ENCODE measurements at places on chromosomes 16 and 17.
A peak's percentile ranks its signal among the peaks of the same experiment; 100 is the strongest.

GRCh38 chr16:49468611-49469310 is 95.2 kb downstream of the C16orf78 start:
- DNase-seq: no peak

GRCh38 chr16:55301385-55302008 is 22.5 kb upstream of the IRX6 start:
- no peak for DNase-seq

DNA sequence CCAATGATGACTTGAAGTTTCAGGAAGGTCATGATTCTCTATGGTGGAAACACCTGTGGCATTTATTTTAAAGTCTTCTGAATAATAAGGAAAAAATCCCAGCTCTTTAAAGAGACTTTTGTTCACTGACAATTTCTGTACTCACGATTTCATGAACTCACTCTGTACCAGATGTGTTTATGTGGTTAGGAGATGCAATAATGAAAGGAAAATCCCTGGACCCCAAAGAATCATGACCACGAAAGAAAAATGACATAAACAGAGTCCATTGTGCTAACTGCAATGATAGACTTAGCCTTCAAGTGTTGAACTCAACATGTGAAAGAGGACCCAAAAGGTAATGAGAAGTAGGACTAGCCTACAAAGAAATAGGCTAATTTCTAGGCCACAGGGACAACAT is 947.5 kb downstream of the CDH11 start:
- no peak for DNase-seq

GRCh38 chr16:47463771-47464624 is 2.9 kb downstream of the PHKB start:
- DNase-seq: no peak

DNA sequence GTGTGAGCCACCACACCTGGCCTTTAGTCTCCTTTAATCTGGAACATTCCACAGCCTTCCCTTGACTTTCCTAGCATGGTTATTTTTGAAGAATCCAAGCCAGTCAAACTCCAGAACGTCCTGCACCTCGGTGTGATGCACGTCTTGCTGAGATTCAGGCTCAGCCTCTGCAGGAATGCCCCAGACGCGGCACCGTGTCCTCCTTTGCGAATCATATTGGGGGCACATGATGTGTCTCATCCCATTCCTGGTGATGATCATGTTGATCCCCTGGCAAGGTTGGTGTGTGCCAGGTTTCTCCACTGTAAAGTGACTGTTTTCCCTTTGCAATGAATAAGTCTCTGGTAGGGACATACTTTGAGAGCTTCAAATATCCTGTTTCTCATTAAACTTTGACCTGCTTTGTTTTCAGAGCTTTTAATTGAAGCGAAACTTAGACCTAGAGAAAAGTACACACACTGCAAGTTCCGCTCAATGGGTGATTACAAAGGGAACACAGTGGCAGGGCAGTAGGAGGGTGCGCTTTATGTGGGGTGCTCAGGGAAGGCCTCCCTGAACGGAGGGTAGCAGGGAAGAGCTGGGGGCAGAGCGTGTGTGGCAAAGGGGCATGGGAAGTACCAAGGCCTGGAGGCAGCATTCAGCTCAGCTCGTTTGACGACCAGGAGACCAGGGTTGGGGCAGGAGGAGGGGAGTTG is 9.6 kb upstream of the ATP2C2 start:
- no peak for DNase-seq

GRCh38 chr17:76998839-76999238 is 130.6 kb downstream of the MGAT5B start:
- DNase-seq: no peak

- DNase-seq: no peak
These were observed at the start of gene SNX20 for GRCh38 chr16:50681021-50681885. Gene SNX20, minus strand, starts transcription at chr16:50681312. Its CDS starts 3,786 bp downstream, at chr16:50677526.

- DNase-seq: no peak
These were observed 1.0 kb downstream of the IRX3 start for GRCh38 chr16:54285414-54286089.

DNA sequence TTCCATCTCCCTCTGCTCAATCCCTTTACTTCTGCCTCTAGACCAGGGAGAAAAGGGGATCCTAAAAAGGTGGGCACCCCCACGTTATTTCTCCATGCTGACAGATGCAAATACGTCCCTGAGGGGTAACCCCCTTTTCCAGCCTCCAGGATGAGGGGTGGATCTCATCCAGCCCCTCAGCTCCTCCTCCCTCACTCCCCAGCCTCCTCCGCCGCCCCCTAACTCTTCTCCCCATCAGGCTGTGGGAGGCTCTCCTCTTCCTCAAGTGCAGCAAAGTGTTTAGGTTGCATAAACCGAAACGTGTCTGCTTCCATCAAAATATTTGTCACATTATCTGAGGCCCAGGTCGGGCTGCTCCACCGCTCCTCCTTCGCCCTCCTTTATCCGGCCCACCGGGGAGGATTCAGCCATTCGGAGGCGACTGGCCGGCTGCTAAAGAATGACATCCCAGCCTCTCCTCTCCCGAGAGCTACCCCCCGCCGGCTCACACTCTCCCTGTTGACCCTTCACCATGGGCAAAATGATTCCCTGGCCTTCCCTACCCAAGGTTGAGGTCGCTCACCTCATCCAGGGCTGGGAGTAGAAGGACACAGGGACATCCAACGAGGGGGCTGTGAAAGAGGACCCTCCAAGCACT is 1.2 kb upstream of the C1QL1 start:
- no peak for DNase-seq

DNA sequence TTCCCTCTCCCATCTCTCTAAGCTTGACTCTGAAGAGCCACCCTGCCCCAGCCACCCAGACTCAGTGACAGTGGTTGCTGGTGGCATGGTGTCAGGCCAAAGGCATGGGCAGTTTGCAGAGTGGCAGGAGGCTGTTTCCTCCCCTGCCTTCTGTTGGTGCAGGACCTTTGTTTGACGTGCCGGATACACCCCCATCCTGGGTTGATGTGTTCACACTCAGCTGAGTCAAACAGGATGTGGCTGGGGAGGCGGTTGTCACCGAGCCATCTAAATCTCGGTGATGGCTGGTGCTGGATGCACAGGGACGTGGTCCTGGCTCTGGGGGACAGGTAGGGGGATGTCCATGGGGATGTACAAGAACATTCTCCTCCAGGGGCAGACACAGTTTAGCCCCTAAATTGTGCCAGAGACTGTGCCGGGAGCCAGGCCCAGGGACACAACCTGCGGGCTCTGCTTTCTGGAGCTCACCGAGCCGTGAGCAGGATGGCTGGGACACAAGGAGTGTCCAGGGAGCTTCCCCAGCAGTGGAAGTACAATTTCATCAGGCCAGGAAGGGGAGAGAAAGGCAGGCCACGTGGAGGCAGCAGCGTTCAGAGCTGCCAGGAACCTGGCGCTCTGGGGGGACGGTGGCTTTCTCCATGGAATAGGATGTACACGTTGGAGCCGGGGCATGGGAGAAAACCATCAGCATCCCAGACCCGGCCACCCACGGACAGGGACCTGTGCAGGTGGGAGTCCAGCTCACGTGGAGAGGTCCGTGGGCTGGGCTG is 264.2 kb downstream of the SEC14L1 start:
- no peak for DNase-seq

DNA sequence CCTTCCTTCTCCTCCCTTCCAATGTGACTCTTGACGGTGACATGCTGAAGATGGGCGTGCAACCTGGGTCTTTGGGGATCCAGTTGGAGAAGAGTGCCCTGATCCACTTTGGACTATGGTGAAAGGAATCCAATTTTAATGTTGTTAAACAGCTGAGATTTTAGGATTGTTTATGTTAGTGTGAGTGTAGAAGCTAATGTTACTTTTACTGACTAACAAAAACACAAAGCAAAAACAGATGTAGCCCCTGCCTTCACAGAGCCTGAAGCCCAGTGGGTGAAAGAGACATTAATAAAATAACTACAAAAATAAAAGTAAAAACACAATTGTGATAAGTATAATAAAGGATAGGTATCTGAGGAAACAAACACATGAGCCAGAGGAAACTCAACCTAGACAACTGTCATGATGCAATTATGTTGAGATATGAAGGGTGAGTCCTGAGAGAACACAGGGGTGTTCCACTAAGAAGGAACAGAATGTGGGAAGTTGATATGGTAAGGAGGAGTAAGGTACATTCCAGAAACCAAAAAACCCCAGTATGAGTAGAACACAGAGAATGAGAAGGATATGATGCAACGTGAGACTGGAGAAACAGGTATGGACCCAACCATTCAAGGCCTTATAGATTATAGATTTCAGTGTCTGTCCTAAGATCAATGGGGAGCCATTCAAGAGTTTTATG is 115.1 kb upstream of the PMFBP1 start:
- no peak for DNase-seq

DNA sequence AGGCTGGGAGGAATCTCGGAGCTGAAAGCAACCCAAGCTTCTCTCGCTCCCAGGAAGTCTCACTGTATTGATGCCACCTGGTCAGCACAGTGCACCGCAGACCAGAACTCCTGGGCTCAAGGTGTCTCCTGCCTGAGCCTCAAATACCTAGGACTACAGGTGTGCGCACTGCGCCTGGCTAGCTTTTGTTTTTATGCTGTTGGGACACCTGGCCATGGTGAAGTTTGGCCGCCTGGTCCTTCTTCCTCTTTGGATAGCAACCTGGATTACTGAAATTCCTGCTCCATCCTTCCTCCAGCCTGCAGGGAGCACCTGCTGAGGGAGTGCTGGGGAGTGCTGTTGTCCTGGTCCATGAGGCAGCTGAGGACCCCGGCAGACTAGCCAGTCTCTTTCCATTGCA is 56.6 kb downstream of the COTL1 start:
- DNase-seq: no peak

GRCh38 chr16:8109510-8110369 is 480.6 kb downstream of the TMEM114 start:
- DNase-seq: peak; percentile 64

DNA sequence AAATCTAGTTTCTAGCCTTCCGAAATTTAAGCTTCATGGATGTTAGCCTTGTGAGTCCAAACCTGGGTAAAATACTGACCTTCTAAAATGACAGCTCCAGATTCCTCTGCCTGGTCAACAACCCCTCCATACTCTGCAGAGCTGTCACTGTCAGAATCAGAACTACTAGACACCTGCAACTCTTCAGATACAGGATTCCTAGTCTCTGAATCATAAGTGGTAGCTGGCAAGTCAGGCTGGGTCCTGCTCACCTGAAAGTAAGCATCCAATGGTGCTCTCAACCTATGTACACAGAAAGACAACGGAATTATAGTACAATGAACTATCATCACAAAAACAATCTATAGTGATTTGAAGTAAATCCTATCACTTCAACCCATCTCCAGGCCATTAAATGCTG is 14.8 kb downstream of the RFWD3 start:
- no peak for DNase-seq

DNA sequence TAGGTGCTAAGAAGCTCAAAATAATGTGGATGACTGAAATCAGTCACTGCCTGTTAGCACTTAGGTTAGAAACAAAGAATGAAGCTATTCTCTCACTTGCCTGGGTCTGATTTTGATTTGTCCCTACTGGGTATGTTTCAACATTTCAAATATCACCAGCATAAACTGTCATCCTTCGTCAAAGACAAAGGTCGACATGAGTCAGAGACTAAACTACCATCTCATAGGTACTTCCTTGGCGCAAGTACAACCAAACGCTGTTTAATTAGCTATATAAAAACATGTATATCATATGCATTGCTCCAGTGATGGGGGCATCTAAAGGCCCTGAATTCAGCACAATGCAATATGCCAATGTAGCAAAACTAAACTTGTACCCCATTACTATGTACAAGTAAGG is 4.0 kb downstream of the AKTIP start:
- DNase-seq: no peak

DNA sequence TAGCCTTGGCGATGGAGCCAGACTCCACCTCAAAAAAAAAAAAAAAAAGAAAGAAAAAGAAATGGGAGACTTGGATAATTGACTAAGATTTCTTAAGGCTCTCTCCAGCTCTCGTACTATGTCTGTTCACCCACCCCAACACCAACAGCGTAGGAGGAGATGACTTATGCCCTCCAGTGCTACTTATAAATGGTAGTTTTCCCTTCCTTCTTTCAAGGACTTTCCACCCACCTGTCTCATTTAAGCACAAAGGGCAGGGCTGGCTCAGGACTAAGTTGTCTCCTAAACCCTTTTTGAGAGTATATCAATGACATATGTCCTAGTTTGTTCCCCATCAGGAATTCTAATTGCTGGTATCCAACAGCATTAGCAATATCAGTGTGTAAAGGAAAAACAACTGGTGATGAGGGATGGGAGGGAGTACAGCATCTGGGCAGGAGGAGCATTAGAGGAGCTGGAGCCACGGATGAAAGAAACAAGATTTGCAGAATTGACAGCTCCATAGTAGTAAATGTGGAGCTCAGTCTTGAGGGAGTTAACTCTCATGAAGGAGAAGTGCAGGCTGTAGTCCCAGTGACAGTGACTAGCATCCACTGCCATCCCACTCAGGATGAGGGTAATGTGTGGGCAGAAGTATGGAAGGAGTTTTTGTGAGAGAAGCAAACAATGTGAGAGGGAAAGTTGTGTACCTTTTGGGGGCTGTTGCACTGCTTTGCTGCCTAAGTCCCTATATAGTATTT is 17.2 kb downstream of the UBE2Z start:
- DNase-seq: no peak

DNA sequence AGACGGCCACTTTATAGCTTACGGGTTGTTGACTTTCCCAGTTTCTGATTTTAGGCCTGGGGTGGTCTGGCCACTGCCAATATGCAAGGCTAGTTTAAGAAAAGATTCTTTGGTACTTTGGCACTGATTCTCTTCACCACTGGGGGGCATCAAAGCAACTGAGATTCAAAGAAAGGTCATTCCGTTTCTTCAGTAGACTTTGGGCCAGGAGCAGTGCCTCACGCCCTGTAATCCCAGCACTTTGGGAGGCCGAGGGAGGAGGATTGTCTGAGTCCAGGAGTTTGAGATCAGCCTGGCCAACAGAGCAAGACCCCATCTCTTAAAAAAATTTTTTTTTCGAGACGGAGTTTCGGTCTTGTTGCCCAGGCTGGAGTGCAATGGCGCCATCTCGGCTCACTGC is 53.0 kb downstream of the RPA1 start:
- DNase-seq: peak; percentile 44

DNA sequence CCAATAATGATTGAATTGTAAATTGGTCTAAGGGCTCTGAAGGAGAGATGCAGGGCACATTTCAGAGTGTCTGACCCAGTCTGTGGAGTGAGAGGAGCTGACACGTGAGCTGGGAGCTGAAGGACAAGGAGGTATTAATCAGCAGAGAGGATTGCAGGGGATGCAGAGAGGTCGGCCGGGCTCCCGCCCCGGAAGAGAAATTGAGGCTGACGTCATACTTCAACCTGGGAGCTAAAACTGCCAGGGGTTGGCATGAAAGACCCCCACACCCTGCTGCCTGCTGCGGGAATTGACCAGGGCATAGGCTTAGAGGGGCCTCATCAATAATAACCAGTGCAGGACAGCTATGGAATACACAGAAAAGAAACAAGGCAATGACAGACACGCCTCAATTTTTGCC is 53.6 kb upstream of the CLEC19A start:
- no peak for DNase-seq

DNA sequence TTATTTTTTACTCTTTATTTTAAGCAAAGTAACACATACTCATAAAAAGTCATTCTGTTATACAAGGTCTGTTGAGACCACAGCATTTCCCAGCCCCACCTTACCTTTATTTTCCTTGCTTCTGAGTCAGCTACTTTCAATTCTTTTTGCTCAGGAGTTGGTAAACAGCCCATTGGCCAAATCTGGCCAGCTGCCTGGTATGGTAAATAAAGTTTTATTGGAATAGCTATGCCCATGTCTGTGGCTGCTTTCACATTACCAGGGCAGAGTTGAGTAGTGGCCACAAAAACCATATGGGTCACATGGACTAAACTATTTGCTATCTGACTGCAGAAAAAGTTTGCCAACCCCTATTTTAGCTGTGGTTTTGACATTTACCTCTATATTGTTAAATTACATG is 3.4 kb upstream of the NSRP1 start:
- no peak for DNase-seq

Measured in SK-N-DZ (cell line).